Suprapubic skin (tissue), 4 donors: ENCODE measurements at places on chromosomes 12 and 14. TPM values are rescaled to one million over a fixed set of nuclear protein-coding genes. Genes with fewer than 3 reads are reported as not detected.
A peak's percentile ranks its signal among the peaks of the same experiment; 100 is the strongest.

DNA sequence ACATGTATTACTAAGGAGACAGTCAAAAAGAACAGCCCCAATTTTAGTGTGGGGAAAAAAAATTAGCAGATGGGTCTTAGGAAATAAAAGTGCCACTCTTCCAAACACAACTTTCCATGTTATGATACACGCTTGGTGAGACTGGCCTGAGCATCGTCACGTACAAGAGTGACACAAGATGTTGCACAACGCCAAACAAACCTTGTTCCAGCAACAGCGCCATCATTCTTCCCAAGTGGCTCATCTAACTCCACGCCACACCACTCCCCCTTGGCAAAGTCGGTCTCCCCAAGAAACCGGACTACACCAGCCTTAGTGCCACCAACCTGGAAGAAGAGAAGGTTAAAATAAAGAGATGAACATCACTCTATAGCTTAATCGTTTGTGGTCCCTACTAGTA, 58.7 kb downstream of the CLIP1 start:
- no peak overlapping the region for H3K4me3 ChIP-seq
- peak; percentile 81 for DNase-seq
- H3K27me3 ChIP-seq: no peaks in the 10 kb centered on the region
- peaks cover 43% of the 10 kb centered on the region for H3K36me3 ChIP-seq
- H3K4me1 ChIP-seq: peaks cover 29% of the 10 kb centered on the region

DNA sequence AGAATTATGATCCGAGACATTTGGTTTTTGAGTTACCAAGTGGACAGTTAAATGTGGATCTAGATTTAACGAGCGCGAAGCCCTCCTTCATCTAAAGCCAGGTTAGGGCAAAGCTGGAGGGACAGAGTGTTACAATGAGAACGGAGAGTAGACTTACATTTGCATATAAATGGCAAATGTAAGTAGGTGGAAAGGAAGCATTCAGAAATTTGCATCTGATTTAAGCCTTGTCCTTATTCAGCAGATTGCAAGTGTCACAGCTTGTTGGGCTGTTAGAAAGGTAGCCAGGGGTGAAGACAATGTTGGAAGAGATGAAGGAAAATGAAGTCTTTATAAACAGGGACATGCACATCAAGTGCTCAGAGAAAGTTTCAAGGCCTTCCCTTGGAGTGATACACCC, 806.2 kb downstream of the GALC start:
- no peak overlapping the region for H3K27ac ChIP-seq
- H3K27me3 ChIP-seq: no peaks in the 10 kb centered on the region
- H3K4me1 ChIP-seq: no peaks in the 10 kb centered on the region
- H3K4me3 ChIP-seq: no peak overlapping the region

- H3K36me3 ChIP-seq: no peaks in the 10 kb centered on the region
- no peak overlapping the region for H3K27ac ChIP-seq
- no peaks in the 10 kb centered on the region for H3K27me3 ChIP-seq
- no peak for DNase-seq
- H3K4me3 ChIP-seq: no peak overlapping the region
- H3K4me1 ChIP-seq: no peaks in the 10 kb centered on the region
These were observed 813.3 kb downstream of the BCL11B start for GRCh38 chr14:98458702-98459101.

GRCh38 chr12:58097741-58098140, 156.4 kb downstream of the ATP23 start:
- H3K36me3 ChIP-seq: no peaks in the 10 kb centered on the region
- no peak for DNase-seq
- no peak overlapping the region for H3K4me3 ChIP-seq

- H3K4me1 ChIP-seq: peaks cover 9% of the 10 kb centered on the region
- H3K27ac ChIP-seq: peak overlapping the region; percentile 24
- H3K36me3 ChIP-seq: no peaks in the 10 kb centered on the region
- H3K27me3 ChIP-seq: no peaks in the 10 kb centered on the region
- H3K4me3 ChIP-seq: no peak overlapping the region
These were observed 71.6 kb downstream of the SPRING1 start for GRCh38 chr12:116666305-116666673.

The OGFOD2 gene
- 27.0 TPM for total RNA-seq

DNA sequence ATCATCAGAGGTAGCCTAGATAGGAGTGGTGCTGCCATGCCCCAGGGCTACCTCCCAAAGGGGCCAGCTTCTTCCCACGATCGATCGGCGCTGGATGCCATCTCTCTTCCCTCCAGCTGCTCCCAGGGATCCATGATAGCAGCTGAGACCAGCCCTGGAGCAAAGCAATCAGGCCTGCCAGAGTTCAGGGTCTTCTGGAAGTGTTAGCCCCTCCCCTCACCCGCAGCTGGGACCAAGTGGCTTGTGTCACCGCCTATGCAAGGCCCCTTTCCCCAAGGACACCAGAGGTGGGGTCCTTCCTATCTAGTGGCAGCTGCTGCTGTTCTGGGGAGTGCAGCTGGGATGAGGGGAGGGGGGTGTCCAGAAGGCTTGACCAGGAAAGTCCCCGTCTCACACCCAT, 87.0 kb downstream of the IRF2BPL start:
- no peaks in the 10 kb centered on the region for H3K36me3 ChIP-seq
- no peak overlapping the region for H3K27ac ChIP-seq
